ENCODE measurements at places on chromosomes 4 and X. TPM values are rescaled to one million over a fixed set of nuclear protein-coding genes. Genes with fewer than 3 reads are reported as not detected.

The SHOX gene
- total RNA-seq = not detected

The MSANTD1 gene
- total RNA-seq = 0.25 TPM

- no peak overlapping the region for H3K27ac ChIP-seq
- no peak overlapping the region for H3K4me3 ChIP-seq
- no peaks in the 10 kb centered on the region for H3K4me1 ChIP-seq
- no peak for DNase-seq
These were observed 210.1 kb upstream of the CXCL13 start for GRCh38 chr4:77395481-77395880.

DNA sequence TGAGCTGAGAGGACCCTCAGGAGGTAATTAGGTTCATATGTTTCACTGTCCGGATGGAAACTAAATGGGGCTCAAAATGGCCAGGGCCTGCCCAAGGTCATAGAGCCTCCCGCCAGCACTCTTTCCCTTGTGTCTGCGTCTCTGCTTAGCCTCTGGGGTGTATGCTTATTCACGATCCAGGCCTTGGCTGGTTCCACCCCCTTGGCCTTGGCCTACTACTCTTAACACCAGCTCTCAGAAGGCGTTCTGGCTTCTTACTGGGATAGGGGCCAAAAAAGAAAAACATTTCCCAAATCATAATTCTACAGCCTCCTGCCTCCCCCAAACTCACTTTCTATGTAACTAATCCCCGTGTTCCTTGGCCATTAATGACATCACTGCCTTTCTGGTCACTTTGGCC, 68.8 kb downstream of the RTL5 start:
- H3K4me3 ChIP-seq = no peak overlapping the region
- no peaks in the 10 kb centered on the region for H3K36me3 ChIP-seq
- no peak for DNase-seq
- H3K27ac ChIP-seq = no peak overlapping the region
- peaks cover 5% of the 10 kb centered on the region for H3K4me1 ChIP-seq
- no peaks in the 10 kb centered on the region for H3K27me3 ChIP-seq

DNA sequence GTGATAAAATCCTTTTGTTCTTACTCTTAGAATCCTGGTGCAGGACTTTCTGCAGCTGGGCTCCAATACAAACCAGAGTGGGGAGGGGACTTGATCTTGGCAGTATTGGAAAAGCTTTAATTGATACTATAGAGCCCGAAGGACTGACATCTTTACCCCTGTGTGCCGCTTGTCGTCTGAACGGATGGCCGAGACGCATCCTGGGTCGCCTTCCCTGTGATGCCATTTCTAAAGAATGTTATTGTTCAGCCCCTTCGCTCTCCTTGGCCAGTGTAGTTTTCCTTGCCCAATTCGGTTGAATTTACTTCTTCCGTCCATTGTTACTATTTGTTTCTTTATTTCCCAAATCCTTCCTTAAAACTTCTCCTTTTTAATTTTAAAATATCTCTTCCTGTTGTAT, 80.9 kb downstream of the CLDN34 start:
- H3K4me3 ChIP-seq = no peak overlapping the region
- no peaks in the 10 kb centered on the region for H3K36me3 ChIP-seq
- no peak overlapping the region for H3K27ac ChIP-seq
- H3K4me1 ChIP-seq = peaks cover 16% of the 10 kb centered on the region

- H3K27ac ChIP-seq = peak overlapping the region; percentile 89
- peaks cover 17% of the 10 kb centered on the region for H3K36me3 ChIP-seq
- DNase-seq = no peak
- H3K27me3 ChIP-seq = no peaks in the 10 kb centered on the region
- H3K4me1 ChIP-seq = peaks cover 26% of the 10 kb centered on the region
- H3K4me3 ChIP-seq = peak overlapping the region; percentile 17
These were observed 45.3 kb downstream of the KLHL15 start for GRCh38 chrX:23981711-23982110.

- DNase-seq = no peak
- H3K27me3 ChIP-seq = no peaks in the 10 kb centered on the region
- H3K4me3 ChIP-seq = no peak overlapping the region
- peaks cover 13% of the 10 kb centered on the region for H3K4me1 ChIP-seq
- H3K27ac ChIP-seq = no peak overlapping the region
- no peaks in the 10 kb centered on the region for H3K36me3 ChIP-seq
These were observed 109.3 kb upstream of the BMP2K start for GRCh38 chr4:78666830-78667258.

The ZNF732 gene
- not detected for total RNA-seq

Data from neural progenitor cell (in vitro differentiated cells).